ENCODE measurements at places on chromosomes 4 and X.

DNA sequence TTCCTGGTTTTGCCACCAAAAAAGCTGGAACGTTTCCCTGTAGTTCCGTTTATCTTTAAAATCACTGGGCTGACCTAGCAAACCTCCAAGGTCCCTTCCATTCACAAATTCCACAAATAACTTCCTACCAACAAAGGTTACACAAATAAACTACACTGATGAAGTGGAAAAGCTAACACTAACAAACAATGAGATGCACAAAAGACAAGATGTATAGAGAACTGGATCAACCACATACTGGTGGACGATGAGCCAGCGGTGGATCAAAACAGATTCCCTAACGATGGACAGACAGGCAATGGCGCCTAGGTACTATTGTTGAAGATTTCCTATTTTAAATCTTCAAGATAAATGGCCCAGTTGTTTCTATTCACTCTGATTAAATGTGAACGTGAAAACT, 15.5 kb downstream of the AFAP1 start:
- no peak for DNase-seq

GRCh38 chr4:127416115-127416514, 216.6 kb upstream of the INTU start:
- no peak for DNase-seq

DNA sequence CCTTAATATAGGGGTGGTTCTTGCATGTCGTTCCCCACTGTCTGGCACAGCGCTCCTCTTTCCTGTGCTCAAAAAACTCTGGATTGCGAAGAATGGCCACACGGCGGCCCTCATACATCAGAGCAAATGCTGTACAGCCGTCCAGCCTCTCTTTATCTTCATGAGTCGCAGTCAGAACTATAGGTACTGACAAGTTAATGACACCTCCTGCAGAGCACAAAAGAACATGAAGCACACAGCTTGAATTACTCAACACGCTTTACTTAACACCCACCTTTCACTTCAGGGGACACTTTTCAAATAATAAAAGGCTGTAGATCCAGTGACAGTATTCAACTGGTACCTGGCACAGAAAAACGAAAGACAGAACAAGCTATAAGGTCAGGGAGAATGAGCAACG, 65.3 kb downstream of the PAPSS1 start:
- DNase-seq = no peak

GRCh38 chr4:117137145-117137544, 51.8 kb upstream of the TRAM1L1 start:
- DNase-seq = no peak

DNA sequence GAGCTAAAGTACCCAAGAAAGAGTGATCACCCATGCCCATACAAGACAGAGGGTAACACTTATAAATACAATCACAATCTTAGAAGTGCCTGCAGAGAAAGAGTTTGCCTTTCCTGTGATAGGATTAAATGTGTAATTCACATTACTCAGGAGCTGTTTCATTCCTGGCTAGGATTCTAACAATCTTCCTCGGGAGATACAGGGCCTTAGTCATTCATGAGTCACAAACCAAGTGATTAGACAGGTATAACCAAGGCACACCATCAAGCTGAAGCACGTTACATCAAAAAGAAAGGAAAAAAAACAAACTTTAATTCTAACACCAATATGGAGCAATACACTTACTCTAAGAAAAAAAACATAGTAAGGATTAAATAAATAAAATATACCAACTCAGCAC, 14.9 kb downstream of the ABCG2 start:
- DNase-seq = no peak

GRCh38 chr4:142881331-142881730, 35.2 kb upstream of the INPP4B start:
- no peak for DNase-seq

DNA sequence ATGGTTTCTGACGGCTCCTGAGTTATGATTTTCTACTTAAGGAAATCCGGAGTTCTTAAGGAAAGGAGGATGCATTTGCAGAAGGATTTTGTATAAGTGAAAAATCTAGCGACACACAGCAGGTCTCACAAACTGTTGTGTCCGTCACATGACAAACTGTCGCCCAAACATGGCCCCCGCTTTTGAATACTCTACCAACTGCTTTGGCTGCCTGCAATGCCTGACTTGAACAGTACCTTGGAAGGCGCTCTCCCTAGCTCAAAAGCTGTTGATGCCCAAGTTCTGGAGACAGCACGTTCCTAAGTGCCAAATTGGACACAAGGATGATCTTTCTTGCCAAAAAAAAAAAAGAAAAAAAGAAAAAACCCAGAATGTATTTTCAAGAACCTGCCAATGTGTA, 103.2 kb downstream of the ENPP6 start:
- DNase-seq = no peak
